CD4-positive, alpha-beta T cell (primary cell): ENCODE measurements at places on chromosomes 13 and 19.
A peak's percentile ranks its signal among the peaks of the same experiment; 100 is the strongest.

DNA sequence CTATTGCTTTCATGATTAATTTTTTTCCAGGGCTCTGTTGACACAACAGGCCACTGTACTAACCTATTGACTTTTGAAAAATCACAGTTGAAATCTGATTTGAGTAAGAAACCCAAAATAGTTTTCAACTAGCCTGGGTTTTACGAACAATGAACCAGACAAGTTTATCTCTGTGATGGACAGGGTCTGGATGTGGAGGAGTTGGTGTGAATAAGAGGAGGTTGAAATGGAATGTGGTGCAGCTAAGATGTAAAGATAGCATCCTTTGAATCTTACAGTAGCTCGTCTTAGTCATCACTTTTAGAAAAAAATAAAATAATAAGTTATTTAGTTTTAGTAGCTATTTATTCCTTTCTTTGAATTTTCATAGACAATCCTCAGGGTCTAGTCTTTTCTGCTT lies 8.3 kb upstream of the OXGR1 start:
- no peak for DNase-seq

DNA sequence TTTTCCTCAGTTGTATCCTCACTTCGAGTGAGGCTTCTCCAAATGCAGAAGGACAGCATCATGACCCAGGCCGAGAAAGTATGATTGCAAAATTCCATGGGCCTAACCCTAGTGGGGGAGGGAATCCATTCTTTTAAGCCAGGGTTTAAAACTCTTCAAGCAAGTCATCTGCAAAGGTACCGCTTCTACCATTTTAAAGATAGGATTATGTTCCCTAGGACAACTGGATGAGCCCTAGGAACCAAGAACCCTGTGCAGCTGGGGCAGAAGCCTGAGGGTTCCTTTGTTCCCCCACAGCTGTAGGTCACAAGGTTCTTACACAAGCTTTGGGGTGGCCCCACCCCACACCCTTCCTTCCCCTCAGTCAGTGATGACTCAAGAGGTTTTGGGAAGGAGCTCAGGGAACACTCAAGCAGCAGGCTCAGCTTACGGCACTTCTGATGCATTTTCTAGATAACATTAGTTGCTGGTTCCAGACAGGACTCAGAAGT lies 13.5 kb downstream of the ARL11 start:
- DNase-seq, result no peak

DNA sequence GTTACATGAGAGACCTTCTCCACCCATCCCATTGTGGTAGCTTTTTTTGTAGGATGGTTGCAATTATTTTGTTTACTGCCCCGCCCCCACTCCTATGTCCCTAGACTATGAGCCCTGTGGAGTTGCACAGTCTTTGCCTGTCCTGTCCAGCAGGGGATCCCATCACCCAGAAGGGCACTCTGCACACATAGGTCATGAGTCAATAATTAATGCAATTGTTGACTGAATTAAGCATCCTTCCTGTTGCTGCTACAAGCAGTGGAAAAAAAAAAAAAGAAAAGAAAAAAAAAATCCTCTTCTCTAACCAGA lies 14.2 kb downstream of the C19orf81 start:
- no peak for DNase-seq

GRCh38 chr19:5326986-5327623 lies 13.5 kb downstream of the PTPRS start:
- DNase-seq, result no peak

DNA sequence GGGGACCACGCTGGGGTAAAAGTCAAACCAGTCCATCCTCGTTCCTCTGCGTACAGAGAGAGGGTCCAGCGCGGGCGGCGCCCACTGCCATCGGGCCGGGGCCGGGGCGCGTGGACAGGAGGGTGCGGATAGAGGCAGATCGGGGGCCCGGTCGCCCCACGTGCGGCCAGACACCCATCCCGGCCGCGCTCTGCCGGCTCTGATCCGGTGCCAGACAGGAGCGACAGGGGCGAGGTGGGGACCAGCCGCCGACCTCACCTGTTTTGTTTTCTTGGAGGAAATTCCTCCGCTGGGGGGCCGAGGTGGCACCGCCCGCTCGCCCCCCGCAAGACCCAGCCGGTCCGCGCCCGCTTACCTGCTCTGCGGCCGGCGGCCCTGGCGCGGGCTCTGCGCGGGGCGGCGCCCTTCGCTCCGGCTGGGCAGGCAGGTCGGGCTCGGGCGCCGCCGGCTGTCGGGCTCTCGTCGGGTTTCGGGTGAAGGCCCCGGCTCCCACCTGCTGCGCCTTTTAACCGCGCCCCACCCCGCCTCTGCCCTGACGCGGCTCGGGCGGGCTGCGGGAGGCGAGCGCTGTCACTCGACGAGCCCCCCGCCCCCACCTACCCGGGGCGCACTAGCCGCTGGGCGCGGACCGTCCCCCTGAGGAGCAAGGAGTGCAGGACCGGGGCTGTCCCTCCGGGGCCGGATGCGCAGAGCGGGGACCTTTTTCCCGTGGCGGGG lies at the start of gene GJB6:
Gene GJB6 (minus strand): TSS at position 481 of the 717 bp plus-strand sequence. CDS start 8,839 bp downstream, outside the sequence.
- DNase-seq, result peak; percentile 35

- DNase-seq, result no peak
Observed at GRCh38 chr13:30159446-30159839, 147.9 kb downstream of the KATNAL1 start.

DNA sequence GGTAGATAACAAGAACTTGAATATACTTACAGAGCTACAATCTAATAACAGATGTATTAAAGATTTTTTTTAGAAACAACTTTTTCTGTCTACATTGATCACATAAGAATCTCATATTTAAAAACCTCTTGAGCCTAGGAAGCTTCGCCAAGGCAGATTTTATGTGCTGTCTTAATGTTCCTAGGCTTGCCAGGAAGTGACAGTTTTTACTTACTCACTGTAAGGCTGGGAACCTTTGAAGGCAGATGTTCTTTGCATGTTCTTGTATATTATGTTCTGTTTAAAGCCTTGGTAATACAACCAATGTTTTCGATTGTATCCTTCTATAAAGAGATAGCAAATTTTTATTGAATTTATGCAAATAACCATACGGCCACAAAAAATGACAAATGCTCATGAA lies 492.7 kb downstream of the GPC5 start:
- no peak for DNase-seq

- no peak for DNase-seq
Observed at GRCh38 chr19:15428956-15429824, 10.4 kb upstream of the AKAP8L start.

DNA sequence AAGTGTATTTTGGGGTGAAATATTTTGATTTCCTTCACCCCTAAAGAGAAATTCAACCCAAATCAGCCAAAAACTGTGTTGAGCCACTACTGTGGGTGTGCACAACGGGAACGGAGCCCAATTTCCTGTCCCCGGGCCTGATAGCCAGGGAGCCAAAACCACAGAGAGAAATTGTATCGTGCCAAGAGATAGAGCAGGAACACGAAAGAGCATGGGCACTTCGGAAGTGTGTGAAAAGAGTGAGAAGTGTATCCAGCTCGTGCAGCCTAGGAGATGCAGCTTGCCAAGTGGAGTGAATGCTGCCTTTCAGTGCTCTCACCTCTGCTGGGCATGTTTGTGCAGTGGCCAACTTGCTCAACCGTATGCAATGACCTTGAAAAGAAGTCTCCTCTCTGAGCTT lies 19.4 kb upstream of the PLEKHF1 start:
- DNase-seq, result no peak
